ENCODE measurements at places on chromosomes 1 and 21. TPM values are rescaled to one million over a fixed set of nuclear protein-coding genes. Genes with fewer than 3 reads are reported as not detected.
A peak's percentile ranks its signal among the peaks of the same experiment; 100 is the strongest.

The PLA2G4A gene
- 0.25 TPM for total RNA-seq

DNA sequence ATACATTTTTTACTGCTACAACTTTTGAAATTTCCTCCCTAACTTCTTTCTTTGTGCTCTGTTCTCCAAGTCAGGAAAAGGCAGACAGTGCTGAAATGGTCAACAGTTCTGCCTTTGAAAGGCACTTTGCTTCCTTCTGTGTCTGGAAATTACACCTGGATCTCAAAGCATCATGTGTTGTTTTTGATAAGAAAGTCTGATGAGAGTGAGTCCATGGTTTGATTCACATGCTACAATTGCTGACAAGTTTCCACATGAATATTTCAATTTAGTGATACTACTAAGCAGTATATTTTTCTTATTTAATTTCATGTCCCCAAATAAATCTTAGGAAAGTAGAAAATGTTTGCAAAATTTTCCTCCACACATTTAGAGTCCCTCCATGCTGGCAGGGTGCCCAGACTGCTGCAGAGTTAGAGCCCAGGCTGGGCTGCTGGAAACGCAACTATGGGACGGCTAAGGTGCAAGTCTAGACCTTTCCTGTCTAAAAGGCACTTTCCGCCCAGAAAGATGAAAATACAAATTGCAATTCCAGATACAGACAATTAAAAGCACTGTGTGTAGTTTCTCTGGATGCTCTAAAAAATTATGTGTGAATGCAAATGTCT, 96.6 kb upstream of the RUNX1 start:
- H3K4me1 ChIP-seq, result no peaks in the 10 kb centered on the region
- DNase-seq, result no peak
- no peaks in the 10 kb centered on the region for H3K36me3 ChIP-seq
- no peak overlapping the region for H3K27ac ChIP-seq
- H3K4me3 ChIP-seq, result no peak overlapping the region

The KRTAP10-2 gene
- not detected for total RNA-seq

GRCh38 chr1:203626910-203627246, 246 bp downstream of the ATP2B4 start:
- no peaks in the 10 kb centered on the region for H3K36me3 ChIP-seq
- peaks cover 44% of the 10 kb centered on the region for H3K4me1 ChIP-seq
- H3K4me3 ChIP-seq, result peak overlapping the region; percentile 100
- peak overlapping the region; percentile 84 for H3K27ac ChIP-seq

- no peaks in the 10 kb centered on the region for H3K27me3 ChIP-seq
- H3K4me1 ChIP-seq, result no peaks in the 10 kb centered on the region
- no peak overlapping the region for H3K27ac ChIP-seq
- peak; percentile 29 for DNase-seq
These were observed 32.1 kb upstream of the KCNE1 start for GRCh38 chr21:34544032-34544496.

- peaks cover 24% of the 10 kb centered on the region for H3K27me3 ChIP-seq
- no peaks in the 10 kb centered on the region for H3K36me3 ChIP-seq
- no peak overlapping the region for H3K27ac ChIP-seq
- H3K4me1 ChIP-seq, result peaks cover 7% of the 10 kb centered on the region
- no peak for DNase-seq
These were observed 2.3 kb upstream of the VWA1 start for GRCh38 chr1:1432951-1433803.

The SLC45A1 gene
- 1.2 TPM for total RNA-seq

The KRTAP12-3 gene
- total RNA-seq, result not detected

DNA sequence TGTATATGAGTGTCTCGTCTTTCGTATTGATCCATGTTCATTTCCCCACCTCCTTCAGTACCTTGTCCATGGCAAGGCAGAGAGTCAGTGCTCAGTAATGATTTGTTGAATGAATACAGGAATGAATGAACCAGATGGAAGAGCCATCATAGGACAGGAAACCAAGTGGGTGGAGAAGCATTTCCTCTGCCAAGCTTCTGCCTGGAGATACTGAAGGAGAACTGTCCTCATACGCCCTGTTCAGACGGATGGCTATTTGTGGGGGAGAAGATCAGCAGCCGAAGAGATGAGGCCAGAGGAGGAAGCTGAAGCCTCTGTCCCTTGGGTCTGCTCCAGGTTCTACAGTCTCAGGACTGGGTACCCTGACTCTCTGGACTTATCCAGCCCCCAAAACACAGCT, 5.8 kb downstream of the FAM43B start:
- peaks cover 10% of the 10 kb centered on the region for H3K27me3 ChIP-seq
- DNase-seq, result no peak
- H3K36me3 ChIP-seq, result no peaks in the 10 kb centered on the region
- no peak overlapping the region for H3K27ac ChIP-seq
- H3K4me1 ChIP-seq, result no peaks in the 10 kb centered on the region

DNA sequence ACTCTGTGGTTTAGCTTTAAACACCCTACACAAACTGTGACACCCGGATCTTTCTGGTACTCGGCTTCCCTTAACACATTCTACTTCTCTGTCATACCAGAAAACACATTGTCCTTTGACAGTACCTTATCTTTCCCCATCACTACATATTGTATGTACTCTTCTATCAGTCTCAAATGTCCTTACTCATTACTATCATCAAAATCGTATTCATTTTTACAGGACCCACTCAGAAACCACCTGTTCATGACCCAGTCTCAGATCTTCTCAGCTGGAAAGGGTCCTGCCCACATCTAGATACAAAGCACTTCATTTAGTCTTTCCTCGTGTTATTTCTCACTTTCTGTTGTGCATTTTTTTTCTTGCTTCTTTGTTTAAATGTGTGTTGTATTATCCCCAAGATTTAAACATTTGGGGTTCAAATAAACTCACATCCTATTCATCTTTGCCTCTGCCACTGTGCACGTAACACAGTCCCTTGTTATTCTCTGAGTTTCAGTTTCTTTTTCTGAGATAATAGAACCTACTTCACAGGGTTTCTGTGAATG, 27.7 kb downstream of the CD34 start:
- H3K4me1 ChIP-seq, result peaks cover 32% of the 10 kb centered on the region
- H3K36me3 ChIP-seq, result no peaks in the 10 kb centered on the region
- no peaks in the 10 kb centered on the region for H3K27me3 ChIP-seq
- DNase-seq, result peak; percentile 47
- peak overlapping the region; percentile 32 for H3K4me3 ChIP-seq
- H3K27ac ChIP-seq, result peak overlapping the region; percentile 71

DNA sequence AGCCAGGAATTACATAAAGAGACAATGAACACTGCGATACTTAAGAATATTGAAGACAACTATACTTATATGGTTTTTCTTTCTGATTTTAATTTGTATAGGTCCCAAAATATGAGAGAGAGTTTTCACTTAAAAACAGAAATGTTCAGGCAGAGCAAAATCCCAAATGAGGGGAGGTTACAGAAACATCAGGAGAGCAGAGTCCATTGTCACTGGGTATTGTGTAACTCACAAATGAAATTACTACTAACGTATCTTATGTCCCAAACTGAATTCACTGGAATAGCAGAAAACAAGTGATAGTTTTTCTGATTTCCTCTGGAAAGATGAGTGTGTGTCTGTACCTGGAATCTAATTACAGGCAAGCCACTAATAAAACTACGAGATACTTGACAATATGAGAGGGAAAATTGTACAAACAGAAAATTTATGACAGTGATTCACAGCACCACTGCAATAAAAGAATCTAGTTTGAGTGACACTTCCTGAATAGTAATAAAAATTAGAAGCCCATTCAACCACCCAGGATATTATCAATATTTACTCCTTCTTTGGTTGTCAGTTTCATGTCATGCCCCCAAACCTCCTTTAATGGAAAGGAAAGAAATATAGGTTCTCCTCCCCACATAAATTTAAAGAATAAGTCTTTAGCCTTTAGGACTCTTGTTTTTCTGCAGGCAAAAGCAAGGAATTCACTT, 522.6 kb downstream of the ADGRL2 start:
- no peak for DNase-seq
- H3K4me1 ChIP-seq, result no peaks in the 10 kb centered on the region
- H3K27ac ChIP-seq, result no peak overlapping the region
- no peaks in the 10 kb centered on the region for H3K27me3 ChIP-seq
- no peak overlapping the region for H3K4me3 ChIP-seq

GRCh38 chr1:209268479-209268878, 315.0 kb upstream of the CAMK1G start:
- no peaks in the 10 kb centered on the region for H3K4me1 ChIP-seq
- H3K27me3 ChIP-seq, result no peaks in the 10 kb centered on the region
- no peak overlapping the region for H3K27ac ChIP-seq

- no peaks in the 10 kb centered on the region for H3K27me3 ChIP-seq
- no peaks in the 10 kb centered on the region for H3K36me3 ChIP-seq
- peak overlapping the region; percentile 70 for H3K27ac ChIP-seq
These were observed 16.4 kb downstream of the INPP5B start for GRCh38 chr1:37930246-37931101.

GRCh38 chr1:162206749-162207635, 137.5 kb downstream of the NOS1AP start:
- H3K27ac ChIP-seq, result no peak overlapping the region
- no peaks in the 10 kb centered on the region for H3K4me1 ChIP-seq
- H3K27me3 ChIP-seq, result peaks cover 3% of the 10 kb centered on the region
- no peaks in the 10 kb centered on the region for H3K36me3 ChIP-seq
- no peak overlapping the region for H3K4me3 ChIP-seq

DNA sequence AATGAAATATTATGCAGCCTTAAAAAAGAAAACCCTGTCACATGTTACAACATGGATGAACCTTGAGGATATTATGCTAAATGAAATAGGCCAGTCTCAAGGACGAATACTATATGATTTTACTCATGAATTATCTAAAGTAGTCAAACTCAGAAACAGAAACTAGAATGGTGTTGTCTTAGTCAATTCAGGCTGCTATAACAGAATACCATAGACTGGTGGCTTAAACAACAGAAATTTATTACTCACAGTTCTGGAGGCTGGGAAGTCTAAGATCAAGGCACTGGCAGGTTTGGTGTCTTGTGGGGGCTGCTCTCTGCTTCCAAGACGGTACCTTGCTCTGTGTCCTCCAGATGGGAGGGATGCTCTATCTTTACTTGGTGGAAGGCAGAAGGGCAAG, 113.8 kb upstream of the DNAH14 start:
- DNase-seq, result no peak
- H3K27ac ChIP-seq, result no peak overlapping the region
- no peaks in the 10 kb centered on the region for H3K27me3 ChIP-seq
- no peaks in the 10 kb centered on the region for H3K36me3 ChIP-seq
- H3K4me3 ChIP-seq, result no peak overlapping the region

- no peaks in the 10 kb centered on the region for H3K36me3 ChIP-seq
- H3K27me3 ChIP-seq, result no peaks in the 10 kb centered on the region
- DNase-seq, result no peak
These were observed 11.2 kb upstream of the AK2 start for GRCh38 chr1:33047839-33048305.

The CR1 gene
- total RNA-seq, result 10.1 TPM

DNA sequence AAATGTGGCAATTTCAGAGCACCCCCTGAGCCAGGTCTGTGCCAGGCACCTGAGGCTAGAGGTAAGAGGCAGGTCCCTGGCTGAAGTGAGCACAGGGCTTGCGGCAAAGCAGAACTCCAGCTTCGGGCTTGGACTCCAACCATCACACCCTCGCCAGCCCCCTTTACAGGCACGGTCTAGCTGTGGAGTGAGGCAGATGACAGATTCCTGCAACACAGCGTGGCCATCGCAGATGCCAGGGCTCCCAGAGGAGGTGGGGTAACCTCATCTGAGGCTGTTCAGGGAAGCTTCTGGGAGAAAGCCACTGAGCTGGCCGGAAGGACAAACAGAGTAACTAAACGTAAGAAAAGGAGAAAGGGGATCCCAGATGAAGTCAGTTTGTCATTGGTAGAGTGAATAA, 55.6 kb upstream of the CASZ1 start:
- no peaks in the 10 kb centered on the region for H3K27me3 ChIP-seq
- H3K36me3 ChIP-seq, result no peaks in the 10 kb centered on the region
- H3K4me3 ChIP-seq, result no peak overlapping the region
- DNase-seq, result no peak
- H3K4me1 ChIP-seq, result no peaks in the 10 kb centered on the region

GRCh38 chr1:47257224-47257623, 25.2 kb upstream of the TAL1 start:
- no peak overlapping the region for H3K4me3 ChIP-seq
- no peaks in the 10 kb centered on the region for H3K4me1 ChIP-seq
- H3K27ac ChIP-seq, result no peak overlapping the region
- no peak for DNase-seq
- H3K36me3 ChIP-seq, result no peaks in the 10 kb centered on the region

DNA sequence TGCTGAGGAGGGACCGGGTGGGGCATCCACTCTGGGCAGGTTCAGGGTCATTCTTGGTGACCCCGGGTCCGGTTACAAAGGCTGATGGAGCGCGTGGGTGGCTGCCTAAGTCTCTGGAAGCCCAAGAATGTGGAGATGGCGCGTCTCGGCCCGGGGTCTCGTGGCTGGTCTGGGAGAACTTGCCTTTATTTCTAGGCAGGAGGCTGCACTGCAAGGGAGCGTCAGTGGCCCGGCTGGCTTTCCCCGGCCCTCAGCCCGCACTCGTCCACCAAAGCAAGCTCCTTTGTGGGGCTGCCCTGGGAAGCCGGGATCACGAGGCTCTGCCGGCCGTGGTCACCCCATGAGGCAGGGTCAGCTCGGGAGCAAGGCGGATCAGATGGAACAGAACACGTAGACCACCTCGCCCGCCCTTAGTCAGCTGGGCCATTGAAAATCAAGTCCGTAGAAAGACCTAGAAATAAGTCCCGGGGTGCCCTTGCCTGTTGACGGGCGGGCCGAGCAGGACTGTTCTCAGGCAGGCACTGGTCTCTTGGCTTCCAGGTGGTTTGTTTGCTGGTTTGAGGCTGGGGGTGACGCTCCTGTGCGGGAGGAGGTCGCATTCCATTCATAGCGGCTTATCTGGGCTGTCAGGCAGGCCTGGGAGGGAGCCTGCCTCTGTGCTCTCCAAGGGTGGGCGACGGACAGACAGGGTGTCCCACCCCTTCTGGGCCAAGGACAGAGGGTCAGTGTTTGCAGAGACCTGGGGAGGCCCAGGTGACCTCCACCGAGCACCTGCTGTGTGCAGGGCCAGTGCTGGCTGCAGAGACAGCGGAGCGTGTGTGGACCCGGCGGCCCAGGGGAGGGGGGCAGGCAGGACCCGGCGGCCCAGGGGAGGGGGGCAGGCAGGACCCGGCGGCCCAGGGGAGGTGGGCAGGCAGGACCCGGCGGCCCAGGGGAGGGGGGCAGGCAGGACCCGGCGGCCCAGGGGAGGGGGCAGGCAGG, 25.8 kb downstream of the COL18A1 start:
- H3K4me3 ChIP-seq, result no peak overlapping the region
- no peaks in the 10 kb centered on the region for H3K36me3 ChIP-seq
- no peaks in the 10 kb centered on the region for H3K27me3 ChIP-seq
- H3K4me1 ChIP-seq, result no peaks in the 10 kb centered on the region
- H3K27ac ChIP-seq, result no peak overlapping the region
- no peak for DNase-seq

DNA sequence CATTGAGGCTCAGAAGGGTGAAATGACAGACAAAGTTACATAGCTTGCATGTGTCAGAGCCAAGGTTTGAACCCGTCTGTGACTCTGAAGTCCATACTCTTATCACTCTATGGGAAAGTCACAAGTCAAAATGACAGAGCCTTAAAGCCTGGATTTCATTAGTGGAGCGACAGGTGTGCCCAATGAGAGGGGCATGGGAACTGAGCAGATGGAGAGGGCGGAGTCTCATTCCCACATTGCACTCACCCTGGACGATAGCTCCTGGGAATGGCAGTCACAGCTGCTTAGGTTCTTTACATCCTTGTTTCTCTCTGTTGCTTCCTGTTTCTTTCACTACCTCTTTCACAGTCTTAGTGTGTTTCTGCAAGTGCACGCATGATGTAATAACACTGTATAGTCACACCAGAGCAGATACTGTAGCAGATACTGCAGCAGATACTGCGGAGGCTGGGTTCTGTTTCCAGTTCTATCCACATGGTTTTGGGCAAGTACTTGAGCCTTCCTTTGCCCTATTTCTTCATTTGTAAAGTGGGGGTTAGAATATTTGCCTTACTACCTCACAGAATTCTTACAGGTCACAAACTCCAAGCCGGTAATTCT, 127.2 kb downstream of the ZSCAN20 start:
- no peaks in the 10 kb centered on the region for H3K4me1 ChIP-seq
- H3K27me3 ChIP-seq, result no peaks in the 10 kb centered on the region
- H3K27ac ChIP-seq, result no peak overlapping the region
- no peaks in the 10 kb centered on the region for H3K36me3 ChIP-seq
- H3K4me3 ChIP-seq, result no peak overlapping the region
- no peak for DNase-seq
